Activated T-helper 1 cell treated with anti-CD3 and anti-CD28 coated beads, Interleukin-12 subunit alpha, Interleukin-12 subunit beta, Interleukin-2, Interleukin-4 antibody, amounts not matched to agents 30 ng/mL and 10 ng/mL and 1 ng/mL, durations not matched to agents 14 hours and 24 hours and 36 hours (primary cell): ENCODE measurements at places on chromosomes 7 and 10. TPM values are rescaled to one million over a fixed set of nuclear protein-coding genes. Genes with fewer than 3 reads are reported as not detected.
A peak's percentile ranks its signal among the peaks of the same experiment; 100 is the strongest.

The POLR2J gene
- 49.7 and 55.3 TPM in 2 replicates for total RNA-seq

- H3K4me1 ChIP-seq = peaks cover 58% of the 10 kb centered on the region
- H3K36me3 ChIP-seq = peaks cover 11% of the 10 kb centered on the region
- H3K4me3 ChIP-seq = peak overlapping the region; percentile 88
These were observed 532 bp upstream of the CCM2 start for GRCh38 chr7:44999245-45000092.

The NSMCE4A gene
- total RNA-seq = 77.2 and 79.1 TPM in 2 replicates

- no peak overlapping the region for H3K4me3 ChIP-seq
- no peak overlapping the region for H3K27ac ChIP-seq
- H3K4me1 ChIP-seq = no peaks in the 10 kb centered on the region
- DNase-seq = no peak
- no peaks in the 10 kb centered on the region for H3K36me3 ChIP-seq
These were observed 31.4 kb upstream of the AQP1 start for GRCh38 chr7:30880125-30880720.

DNA sequence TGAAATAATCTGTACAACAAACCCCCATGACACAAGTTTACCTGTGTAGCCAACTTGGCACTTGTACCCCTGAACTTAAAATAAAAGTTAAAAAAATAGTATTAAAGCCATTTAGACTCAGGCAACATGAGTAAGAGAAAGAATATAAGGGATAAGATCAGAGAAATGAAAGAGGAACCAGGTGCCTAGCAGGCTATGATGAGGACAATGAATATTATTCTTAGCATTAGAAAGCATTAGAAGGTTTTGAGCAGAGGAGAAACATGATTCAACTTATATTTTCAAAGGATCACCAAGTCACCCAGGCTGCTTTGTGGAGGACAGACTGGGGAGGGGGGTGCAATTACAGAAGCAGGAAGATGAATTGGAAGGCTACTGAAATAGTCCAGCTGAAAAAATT, 48.1 kb upstream of the TES start:
- DNase-seq = no peak
- no peaks in the 10 kb centered on the region for H3K36me3 ChIP-seq
- H3K4me3 ChIP-seq = no peak overlapping the region
- H3K27ac ChIP-seq = no peak overlapping the region

DNA sequence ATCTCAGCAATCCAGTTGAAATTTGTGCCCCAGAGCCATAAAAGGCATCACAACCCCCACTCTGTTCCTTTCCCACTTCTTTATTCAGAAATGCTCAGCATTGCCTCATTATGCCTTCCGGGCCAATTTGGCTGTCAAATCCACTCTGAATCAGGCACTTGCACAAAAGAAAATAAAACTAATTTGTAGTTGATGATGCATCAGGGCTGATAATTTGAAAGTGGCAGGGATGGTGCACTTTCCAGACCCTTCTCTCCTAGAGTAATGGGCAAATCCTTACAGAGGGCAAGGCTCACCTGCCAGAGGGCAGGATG, 147.9 kb upstream of the PDE1C start:
- no peak overlapping the region for H3K27ac ChIP-seq
- H3K4me1 ChIP-seq = no peaks in the 10 kb centered on the region
- no peak for DNase-seq
- H3K4me3 ChIP-seq = no peak overlapping the region

DNA sequence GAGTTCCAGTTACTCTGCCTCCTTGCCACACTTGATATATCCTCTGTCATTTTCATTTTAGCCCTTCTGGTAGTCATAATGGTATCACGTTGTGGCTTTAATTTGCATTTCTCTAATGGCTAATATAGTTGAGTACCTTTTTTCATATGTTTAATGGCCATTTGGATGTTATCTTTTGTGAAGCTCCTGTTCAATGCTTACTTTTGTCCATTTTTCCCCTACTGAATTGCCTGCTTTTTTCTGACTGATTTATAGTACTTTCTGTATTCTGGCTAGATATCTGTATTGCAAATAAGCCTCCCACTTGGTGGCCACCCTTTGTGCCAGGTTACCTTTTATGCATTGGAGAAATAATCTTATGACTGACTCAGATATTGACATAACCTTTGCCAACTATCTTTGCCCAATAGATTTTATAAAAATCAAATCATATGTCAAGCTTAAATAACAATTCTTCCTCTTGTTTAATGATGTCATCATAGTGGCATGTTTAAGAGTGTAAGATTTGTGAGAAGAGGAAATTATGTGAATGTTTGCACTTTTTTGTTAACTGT, 50.6 kb downstream of the PRPF18 start:
- no peak overlapping the region for H3K4me3 ChIP-seq
- peaks cover 37% of the 10 kb centered on the region for H3K36me3 ChIP-seq
- no peak overlapping the region for H3K27ac ChIP-seq
- H3K4me1 ChIP-seq = no peaks in the 10 kb centered on the region
- no peak for DNase-seq

- no peak for DNase-seq
- H3K27me3 ChIP-seq = peaks cover 3% of the 10 kb centered on the region
- no peaks in the 10 kb centered on the region for H3K4me1 ChIP-seq
- H3K4me3 ChIP-seq = no peak overlapping the region
- no peak overlapping the region for H3K27ac ChIP-seq
These were observed 29.4 kb downstream of the DRGX start for GRCh38 chr10:49366460-49366859.

The LAMB1 gene
- total RNA-seq = not detected in 2 replicates

- H3K36me3 ChIP-seq = no peaks in the 10 kb centered on the region
- no peak for DNase-seq
- H3K4me3 ChIP-seq = no peak overlapping the region
- H3K4me1 ChIP-seq = no peaks in the 10 kb centered on the region
- H3K27me3 ChIP-seq = no peaks in the 10 kb centered on the region
These were observed 171.8 kb upstream of the SHH start for GRCh38 chr7:155984028-155984580.

The PAX4 gene
- not detected in 2 replicates for total RNA-seq

- H3K4me1 ChIP-seq = no peaks in the 10 kb centered on the region
- H3K27ac ChIP-seq = no peak overlapping the region
- H3K36me3 ChIP-seq = no peaks in the 10 kb centered on the region
- no peak overlapping the region for H3K4me3 ChIP-seq
- no peak for DNase-seq
- peaks cover 5% of the 10 kb centered on the region for H3K27me3 ChIP-seq
These were observed 71.7 kb downstream of the CREB5 start for GRCh38 chr7:28483908-28484605.

- no peaks in the 10 kb centered on the region for H3K36me3 ChIP-seq
- no peak overlapping the region for H3K27ac ChIP-seq
- no peaks in the 10 kb centered on the region for H3K27me3 ChIP-seq
- H3K4me3 ChIP-seq = no peak overlapping the region
- H3K4me1 ChIP-seq = no peaks in the 10 kb centered on the region
- no peak for DNase-seq
These were observed 568.0 kb upstream of the IGFBP3 start for GRCh38 chr7:46489106-46489505.

The WIPF3 gene
- not detected in 2 replicates for total RNA-seq

DNA sequence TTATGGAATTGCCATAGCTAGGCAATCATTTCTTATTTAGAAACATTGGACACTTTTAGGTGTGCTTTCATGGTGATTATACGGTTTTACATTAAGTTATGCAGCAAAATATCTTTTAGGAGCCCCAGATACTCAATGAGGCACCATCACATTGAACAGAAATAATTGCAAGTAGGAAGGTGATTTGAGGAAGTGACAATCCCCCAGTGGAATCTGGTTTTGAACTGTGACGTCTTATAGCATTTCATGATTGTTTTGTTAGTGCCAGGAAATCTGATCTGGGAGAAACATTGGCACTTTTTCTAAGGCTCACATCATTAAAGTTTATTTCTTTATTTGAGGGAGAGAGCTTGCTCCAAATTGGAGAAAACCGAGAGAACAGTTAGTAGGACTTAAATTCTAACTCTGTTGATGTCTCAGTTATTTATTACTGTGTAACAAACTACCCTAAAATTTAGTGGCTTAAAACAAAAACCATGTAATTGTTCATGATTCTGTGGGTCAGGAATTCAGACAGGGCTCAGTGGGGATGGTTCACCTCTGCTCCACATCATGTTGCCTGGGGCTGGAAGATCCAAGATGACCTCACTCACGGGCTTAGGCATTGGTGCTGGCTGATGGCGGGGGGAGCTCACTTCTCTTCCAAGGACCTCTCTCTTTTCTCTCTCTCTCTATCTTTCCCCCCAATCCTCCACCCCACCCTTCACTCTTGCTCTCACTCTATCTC, 78.2 kb upstream of the STEAP1B start:
- no peak overlapping the region for H3K4me3 ChIP-seq
- no peak overlapping the region for H3K27ac ChIP-seq
- no peak for DNase-seq
- H3K36me3 ChIP-seq = peaks cover 3% of the 10 kb centered on the region
- H3K4me1 ChIP-seq = peaks cover 15% of the 10 kb centered on the region
- peaks cover 35% of the 10 kb centered on the region for H3K27me3 ChIP-seq

- no peak overlapping the region for H3K4me3 ChIP-seq
- DNase-seq = no peak
- no peak overlapping the region for H3K27ac ChIP-seq
- peaks cover 14% of the 10 kb centered on the region for H3K27me3 ChIP-seq
These were observed 199.3 kb downstream of the PARD3 start for GRCh38 chr10:34615770-34616169.

The EZH2 gene
- total RNA-seq = 97.5 and 101 TPM in 2 replicates

DNA sequence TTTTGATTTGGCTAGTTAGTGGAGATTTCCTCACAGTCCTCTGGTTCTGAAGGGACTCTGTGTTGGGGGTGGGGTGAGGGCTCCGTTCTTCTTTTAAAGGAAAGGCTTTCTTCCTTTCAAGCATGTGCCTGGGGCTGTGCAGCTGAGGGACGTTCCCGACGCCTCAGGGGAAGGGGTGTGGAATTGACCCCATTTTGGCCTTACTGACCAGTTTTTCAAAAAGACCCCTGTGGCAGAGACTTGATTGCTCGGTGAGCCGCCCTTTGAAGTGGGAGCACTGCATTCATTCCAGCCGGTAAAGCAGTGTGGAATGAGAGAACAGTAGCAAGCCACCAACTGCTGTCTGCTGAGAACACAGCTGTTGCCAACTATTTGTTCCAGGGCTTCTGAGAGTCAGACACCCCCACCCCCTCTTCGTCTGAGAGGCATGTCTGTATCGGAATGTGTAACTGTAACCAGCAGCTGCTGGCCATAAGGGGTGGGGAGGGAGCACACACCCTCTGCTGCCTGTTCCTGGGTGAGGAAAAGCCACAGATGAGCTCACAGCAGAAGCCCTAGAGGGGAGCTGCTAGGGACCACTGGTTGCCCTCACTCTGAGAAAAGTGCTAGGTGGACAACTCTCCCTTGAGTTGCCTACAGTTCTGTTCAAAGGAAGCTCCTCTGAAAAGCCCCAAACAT, 33.2 kb downstream of the WBP1L start:
- no peaks in the 10 kb centered on the region for H3K27me3 ChIP-seq
- no peak overlapping the region for H3K4me3 ChIP-seq
- peaks cover 15% of the 10 kb centered on the region for H3K36me3 ChIP-seq

The HABP2 gene
- not detected in 2 replicates for total RNA-seq

GRCh38 chr7:145183069-145183468, 347.2 kb upstream of the TPK1 start:
- no peaks in the 10 kb centered on the region for H3K36me3 ChIP-seq
- no peaks in the 10 kb centered on the region for H3K4me1 ChIP-seq
- H3K27ac ChIP-seq = no peak overlapping the region
- no peaks in the 10 kb centered on the region for H3K27me3 ChIP-seq

The DNAH11 gene
- total RNA-seq = 1.3 and 1.7 TPM in 2 replicates

The SEMA3A gene
- 0.34 TPM in 1 of 2 replicates, not detected in the other for total RNA-seq

DNA sequence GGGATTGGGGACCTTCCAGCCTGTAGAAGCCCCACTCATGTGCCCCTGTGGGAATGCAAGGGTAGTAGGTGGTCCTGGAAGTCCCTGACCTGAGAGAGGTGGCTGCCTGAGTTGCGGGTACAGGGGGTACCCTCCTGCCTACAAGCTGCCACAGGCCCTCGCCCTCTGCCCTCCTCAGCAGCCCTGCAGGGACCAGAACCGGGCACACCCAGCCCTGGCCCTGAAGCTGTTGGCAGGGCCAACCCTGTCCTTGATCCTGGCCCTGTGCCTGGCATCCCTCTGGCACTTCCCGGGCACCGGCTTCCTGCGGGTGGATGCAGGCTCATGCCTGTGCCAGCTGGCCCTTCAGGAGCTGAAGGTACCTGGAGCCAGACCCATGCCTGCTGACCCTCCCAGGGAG, 54.9 kb upstream of the ELN start:
- no peaks in the 10 kb centered on the region for H3K4me1 ChIP-seq
- H3K36me3 ChIP-seq = no peaks in the 10 kb centered on the region
- DNase-seq = no peak
- no peaks in the 10 kb centered on the region for H3K27me3 ChIP-seq
- H3K27ac ChIP-seq = no peak overlapping the region

DNA sequence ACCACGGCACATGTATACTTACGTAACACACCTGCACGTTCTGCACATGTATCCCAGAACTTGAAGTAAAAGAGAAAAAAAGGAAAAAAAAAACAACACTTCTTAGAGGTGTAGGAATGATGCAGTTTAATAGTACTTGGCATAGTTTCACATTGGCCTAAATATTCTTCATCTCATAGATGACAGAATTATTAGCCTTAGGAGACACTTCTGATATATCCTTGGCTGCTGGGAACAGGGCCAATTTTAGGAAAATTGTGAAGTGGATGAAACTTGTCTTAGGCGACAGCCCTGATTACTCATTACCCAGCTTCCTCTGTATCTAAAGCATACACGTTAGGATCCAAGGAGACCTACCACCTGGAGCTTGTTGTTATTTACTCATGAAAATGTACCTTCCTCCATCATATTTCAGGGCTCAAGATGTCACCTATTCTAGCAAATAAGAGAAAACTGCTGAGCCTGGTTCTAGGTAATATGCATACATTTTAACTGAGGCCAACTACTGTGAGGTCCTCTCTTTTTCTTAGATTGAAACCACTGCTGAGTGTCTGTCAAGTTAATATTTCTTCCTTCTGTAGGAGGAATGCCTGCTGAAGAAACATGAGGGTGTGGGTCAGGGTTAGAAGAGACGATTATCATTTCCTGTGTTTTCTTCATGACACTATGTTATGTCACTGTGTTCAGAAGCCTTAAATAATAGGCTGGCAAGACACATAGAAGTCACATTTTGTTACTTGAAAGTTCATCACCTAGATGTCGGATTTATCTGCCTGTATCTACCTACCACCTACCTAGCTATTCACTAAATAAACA, 44.3 kb downstream of the CPED1 start:
- H3K27me3 ChIP-seq = peaks cover 2% of the 10 kb centered on the region
- no peaks in the 10 kb centered on the region for H3K36me3 ChIP-seq
- no peak for DNase-seq

DNA sequence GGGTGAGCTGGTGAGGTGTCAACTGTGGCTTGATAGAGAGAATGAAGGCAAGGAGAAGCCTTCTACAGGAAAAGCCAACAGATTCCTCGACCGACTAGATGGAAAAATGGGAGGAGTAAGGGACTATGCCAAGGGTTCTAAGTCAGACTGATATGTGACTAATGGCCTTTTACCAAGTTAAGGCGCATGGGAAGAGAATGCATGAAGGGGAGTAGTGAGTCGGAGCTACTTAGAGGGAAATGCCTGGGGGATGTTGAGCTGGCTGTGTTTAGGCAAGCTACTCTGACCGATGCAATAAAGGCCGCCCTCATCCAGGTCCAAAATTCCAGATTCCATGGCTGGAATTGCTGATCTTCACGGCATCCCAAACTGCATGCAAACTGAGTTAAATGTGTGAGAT, 48.2 kb downstream of the APBB1IP start:
- peak overlapping the region; percentile 73 for H3K4me3 ChIP-seq
- H3K4me1 ChIP-seq = peaks cover 65% of the 10 kb centered on the region
- H3K27ac ChIP-seq = peak overlapping the region; percentile 97
- peaks cover 10% of the 10 kb centered on the region for H3K36me3 ChIP-seq
- no peak for DNase-seq
